ENCODE measurements at places on chromosomes 1 and 21. TPM values are rescaled to one million over a fixed set of nuclear protein-coding genes. Genes with fewer than 3 reads are reported as not detected.

Gene OR2AK2
- total RNA-seq = not detected

Gene DENND1B
- 1.3 TPM for total RNA-seq

Gene IL10
- not detected for total RNA-seq

Gene CELA3B
- total RNA-seq = not detected

Gene KRTAP19-3
- total RNA-seq = not detected

Gene NTPCR
- 7.1 TPM for total RNA-seq
